ENCODE measurements at places on chromosomes 1 and 21.

GRCh38 chr1:206742719-206743383, 27.7 kb upstream of the IL19 start:
- DNase-seq = no peak

DNA sequence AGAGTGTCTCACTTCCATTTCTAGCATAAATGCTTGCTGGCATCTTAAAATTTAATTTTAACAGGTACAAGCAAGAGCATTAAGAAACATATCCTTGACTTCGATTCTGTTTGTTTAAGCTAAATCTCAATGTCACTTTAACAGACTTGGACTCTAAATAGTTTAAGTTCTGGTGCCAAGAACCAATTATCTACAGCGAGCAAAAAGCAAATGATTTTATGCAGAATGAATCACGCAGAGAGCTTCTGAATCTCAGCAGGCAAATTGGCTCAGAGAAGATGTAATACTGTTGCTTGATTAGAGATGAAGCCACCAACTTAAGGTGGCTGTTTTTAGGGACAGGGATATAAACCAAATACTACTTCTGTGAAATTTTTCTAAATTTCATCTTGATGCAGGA, 117.0 kb upstream of the PLD5 start:
- DNase-seq = no peak

- DNase-seq = no peak
These were observed 356.9 kb downstream of the DPYD start for GRCh38 chr1:97563926-97564325.

DNA sequence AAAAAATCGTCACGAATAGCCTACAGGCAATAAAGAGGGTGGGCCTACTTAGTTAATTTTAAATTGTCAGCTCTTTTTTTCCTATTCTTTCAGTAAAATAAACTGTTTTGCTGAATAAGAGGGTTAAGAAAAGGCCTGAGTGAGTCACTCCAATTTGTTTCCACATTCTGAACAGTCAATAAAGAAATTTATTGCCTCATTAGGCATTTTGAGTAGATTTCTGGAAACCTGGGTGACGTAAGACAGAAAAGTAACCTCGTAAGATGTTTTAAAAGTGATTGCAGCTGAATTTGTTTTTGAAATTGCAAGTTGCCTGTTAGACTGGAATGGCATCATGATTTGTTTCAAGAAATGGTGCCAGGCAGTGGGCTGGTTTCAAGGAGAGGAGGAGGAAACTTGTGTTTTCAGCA, 439.3 kb downstream of the USP25 start:
- no peak for DNase-seq

DNA sequence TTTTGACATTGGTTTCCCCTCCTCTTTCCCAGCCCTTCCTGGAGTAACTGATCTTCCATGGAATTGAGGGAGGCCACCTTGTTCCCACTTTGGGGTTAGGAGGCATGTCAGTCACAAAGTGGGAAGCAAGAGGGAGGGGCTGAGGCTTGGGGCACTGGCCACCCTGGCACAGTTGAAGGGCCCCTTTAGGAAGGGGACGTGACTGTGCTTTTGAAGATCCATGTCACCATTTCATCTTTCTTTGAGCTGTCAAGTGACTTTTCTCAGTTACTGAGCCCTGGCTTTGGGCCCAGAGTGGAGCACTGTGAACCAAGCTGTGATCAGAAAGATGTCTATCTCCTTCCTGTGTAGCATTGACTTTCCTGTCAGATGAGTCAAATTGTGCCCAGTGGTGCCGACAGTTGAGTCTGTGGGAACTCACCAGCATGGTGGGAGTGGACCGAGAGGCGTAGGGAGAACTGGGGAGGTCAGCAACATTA, 38.5 kb upstream of the TDRD10 start:
- DNase-seq = no peak

DNA sequence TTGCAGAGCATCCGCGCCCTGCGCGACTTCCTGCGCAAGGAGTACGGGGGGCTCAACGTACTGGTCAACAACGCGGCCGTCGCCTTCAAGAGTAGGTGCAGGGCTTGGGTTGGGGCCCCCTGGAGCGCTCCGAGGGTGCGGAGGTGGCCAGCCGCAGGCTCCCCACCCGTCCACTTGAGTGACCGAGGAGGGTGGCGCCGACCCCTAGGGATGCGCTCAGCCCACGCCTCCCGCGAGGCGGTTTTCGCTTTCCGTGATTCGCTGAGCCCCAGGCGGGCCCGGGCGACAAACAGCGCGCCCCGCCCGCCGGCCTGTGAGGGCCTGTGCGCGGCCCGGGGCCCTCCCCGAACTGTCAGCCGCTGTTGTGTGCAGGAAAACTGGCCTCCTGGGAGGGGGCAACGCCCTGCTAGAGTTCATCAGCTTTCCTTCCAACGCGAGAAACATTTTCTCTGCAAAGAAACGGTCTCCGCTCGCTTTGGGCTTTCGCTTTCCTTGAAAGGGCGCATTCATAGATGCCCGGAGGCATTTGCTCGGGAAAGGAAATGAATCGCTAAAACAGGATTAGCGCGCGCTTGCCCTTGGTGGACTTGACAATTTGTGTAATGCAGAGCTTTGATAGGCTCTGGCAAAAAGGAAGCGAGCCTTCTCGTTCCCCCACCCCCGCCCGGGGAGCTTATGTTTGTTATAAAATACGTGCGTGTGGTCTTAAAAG, 668 bp downstream of the CBR3 start:
- peak; percentile 55 for DNase-seq

GRCh38 chr21:39148975-39149374, 34.3 kb downstream of the PSMG1 start:
- DNase-seq = no peak

GRCh38 chr21:34887105-34887442, 162.0 kb downstream of the RUNX1 start:
- DNase-seq = no peak

- DNase-seq = no peak
These were observed 35.7 kb upstream of the DUSP10 start for GRCh38 chr1:221777431-221778072.

DNA sequence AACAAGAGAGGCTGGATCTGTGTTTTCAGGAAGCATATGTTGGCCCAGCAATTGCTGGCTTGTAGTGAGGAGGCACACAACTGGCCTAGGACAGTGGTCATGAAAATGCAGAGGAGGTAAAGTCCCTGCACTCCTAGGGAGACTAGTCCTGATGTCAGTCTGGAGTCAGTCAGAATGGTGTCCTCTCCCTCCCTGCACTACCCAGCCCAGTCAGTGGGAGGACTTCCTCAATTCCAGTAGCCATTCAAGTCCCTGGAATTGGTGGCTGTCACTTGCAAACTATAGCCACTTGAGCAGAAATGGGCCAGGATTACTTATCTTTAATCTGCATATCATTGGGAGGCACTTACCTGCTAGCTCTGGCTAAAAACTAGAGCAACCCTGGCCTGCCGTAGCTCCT, 18.6 kb downstream of the NDUFS5 start:
- no peak for DNase-seq

DNA sequence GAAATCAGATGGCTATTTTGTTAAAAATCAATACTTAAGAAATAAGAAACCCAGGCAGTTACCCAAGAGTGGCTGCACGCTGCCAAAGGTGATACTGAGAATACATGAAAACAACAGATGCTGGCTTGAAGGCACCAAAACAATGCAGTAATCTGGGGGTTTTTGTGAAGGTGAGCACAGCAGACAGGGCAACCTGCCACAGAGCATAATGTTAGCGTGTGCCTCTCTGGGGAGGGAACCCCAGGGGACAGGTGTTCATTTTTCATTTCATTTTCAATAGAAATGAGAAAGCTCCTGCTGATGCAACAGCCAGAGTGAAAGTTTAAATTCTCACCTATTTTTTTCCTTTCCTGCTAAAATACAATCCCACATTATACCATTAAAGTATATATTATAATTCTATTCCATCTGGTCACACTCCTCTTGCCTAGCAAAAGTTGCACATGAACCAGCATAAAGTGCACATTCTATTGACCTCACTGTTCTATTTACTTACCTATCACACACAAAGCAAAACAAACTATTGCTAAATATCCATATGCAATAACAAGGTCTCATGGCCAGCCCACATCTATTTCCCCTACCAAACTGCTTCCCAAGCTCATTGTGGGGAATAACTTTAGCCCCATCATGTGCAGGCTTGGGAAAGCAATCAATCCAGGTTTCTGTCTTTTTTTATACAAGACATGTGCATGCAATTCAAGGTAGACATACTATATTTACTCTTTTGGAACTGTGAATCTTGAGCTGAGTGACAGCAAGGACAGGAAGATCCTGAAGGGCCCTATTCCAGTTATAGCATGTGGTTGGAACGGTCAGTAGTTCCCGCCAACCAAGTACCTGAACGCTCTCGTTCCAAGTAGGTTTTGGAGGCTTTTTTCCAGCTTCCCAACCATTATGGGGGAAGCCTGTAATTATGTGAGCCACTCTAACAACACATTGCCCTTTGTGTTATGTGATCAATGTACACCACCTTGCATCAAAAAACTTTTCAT, 173.6 kb downstream of the RERE start:
- no peak for DNase-seq

- no peak for DNase-seq
These were observed 429 bp downstream of the SRRM1 start for GRCh38 chr1:24643363-24644099.

DNA sequence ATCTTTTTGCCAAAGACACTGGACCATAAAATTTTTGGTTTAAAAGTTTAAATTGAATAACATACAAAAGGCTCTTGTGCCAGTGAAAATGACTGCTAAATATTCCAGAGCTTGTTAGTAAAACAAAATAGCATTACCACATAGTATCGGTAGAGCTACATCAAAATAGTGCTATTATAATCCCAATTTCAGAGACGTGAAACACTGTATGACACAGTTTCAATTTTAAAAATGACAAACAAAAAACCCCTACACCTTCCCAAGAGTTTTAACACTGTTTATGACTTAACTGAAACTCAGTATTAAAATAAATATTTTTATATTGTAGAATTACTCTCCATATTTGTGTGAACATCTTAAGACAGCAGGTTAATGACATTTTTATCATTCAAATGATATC, 7.0 kb downstream of the SLC30A1 start:
- DNase-seq = no peak

DNA sequence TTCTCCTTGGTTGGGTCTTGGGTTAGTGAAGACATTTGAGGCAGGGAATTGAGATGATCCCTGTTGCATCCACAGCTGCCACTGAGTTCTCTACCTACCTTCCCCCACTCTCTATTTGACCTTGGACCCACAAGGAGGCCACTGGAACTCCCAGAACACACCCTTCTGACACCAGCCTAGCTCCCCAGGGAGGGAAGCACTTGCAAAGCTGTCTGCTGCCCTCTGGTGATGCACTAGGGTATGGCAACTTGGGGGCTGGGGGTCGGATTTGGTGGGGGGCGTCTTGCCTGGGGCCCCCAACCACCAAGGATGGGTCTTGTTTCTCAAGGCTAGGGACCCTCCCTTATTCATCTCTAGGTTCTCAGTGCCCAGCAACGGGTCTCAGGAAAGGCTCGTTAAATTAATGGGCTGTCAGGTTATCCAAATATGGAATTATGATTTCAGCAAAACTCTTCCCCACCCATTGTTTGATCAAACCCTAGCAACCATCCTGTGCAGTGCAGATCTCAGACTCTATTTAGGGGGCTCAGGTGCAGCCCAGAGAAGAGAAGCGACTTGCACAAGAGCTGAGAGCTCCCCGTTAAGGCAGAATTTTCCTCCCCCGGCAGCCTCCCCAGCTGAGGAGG, 177.8 kb upstream of the KLHDC7A start:
- peak; percentile 7 for DNase-seq

DNA sequence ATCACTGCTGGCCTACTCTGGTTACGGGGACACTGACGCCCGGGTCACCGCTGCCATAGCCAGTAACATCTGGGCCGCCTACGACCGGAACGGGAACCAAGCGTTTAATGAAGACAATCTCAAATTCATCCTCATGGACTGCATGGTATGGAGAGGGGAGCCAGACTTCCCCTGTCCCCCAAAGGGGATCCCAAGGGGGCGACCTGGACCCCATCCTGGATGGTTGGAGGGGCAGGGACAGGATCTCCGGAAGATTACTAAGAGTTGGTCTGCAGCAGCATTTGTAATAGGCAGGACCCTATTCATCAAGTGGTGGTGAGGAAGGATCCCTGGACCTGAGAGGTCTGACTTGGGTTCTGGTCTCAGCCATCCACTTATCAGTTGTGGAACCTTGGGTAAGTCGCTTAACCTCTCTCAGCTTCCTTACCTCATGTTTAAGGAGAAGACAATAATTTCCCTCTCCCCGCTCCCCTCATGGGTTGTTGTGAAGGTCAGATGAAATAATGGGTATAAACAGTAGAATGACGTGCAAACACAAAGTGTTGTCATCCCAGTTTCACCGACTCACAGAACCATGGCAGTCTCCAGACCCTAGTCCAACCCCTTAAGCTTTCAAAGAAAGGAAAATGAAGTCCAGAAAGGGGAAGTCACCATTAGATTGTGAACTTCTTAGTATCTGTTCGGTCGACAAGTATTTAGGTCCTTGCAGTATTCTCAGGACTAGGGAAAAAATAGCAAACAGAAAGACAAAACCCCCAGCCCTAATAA, 883 bp downstream of the LAMTOR2 start:
- DNase-seq = no peak
